Kidney epithelial cell (primary cell): ENCODE measurements at places on chromosomes 2 and 18. TPM values are rescaled to one million over a fixed set of nuclear protein-coding genes. Genes with fewer than 3 reads are reported as not detected.

- no peak for DNase-seq
These were observed 276.6 kb downstream of the ZNF521 start for GRCh38 chr18:25075331-25075730.

GRCh38 chr2:19897623-19898245, 4.0 kb downstream of the TTC32 start:
- DNase-seq, result no peak

TMEM18 gene
- total RNA-seq, result 33.6 and 37.1 TPM in 2 replicates

LHCGR gene
- total RNA-seq, result not detected in 2 replicates

PARD6G gene
- total RNA-seq, result 9.3 and 9.4 TPM in 2 replicates
